ENCODE measurements at places on chromosomes 13 and 19. TPM values are rescaled to one million over a fixed set of nuclear protein-coding genes. Genes with fewer than 3 reads are reported as not detected.

DNA sequence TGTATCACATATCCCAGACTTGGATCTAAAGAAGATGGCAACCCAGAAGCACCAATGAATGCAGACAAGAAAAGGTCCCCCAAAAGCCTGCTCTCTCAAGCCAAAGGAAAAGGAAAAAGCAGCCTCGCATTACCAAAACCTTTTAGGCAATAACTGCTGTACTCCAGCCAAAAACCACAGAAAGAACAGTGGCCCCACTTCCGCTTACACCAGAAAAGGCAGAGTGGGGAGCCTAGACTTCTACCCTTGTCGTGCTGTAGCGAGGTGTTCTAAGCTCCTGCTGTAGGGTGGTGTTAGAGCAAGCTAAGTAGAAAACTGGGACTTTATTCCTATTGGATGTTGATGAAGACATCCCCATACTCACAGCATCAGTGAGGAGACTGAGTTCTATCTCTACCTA lies 244.0 kb upstream of the RXFP2 start:
- no peak for DNase-seq

- DNase-seq = no peak
These were observed 481.7 kb upstream of the PRR20A start for GRCh38 chr13:56659041-56659471.

DNA sequence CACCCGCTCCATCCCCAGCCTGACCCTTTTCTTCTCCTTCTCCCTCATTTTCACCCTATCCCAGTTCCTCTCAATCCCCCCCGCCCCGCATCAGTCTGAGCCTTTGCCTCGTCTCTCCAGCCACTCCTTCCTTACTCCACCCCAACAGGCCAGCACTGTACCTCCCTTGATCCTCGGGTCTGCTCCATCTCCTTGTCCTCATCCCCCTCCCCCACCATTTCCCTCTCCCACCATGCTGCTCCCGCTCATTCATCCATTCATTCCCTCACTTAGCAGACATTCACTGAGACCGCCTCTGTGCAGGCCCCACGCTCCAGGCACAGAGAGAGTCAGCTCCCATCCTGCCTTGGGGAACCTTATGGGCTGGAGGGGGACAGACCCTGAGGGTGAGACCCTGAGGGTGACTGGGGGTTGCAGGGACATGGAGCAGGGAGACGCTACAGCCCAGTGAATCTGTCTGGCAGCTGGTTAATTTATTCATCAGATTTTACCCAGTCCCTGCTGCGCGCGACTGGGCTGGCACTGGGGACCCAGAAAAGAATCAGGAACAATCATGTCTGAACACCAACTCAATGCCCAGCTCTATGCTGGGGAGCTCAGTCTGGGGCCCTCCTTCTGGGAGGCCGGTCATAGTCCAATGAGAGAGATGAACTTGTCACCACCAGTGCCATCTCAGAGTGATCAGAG lies 881 bp downstream of the ARHGAP33 start:
- DNase-seq = no peak

DNA sequence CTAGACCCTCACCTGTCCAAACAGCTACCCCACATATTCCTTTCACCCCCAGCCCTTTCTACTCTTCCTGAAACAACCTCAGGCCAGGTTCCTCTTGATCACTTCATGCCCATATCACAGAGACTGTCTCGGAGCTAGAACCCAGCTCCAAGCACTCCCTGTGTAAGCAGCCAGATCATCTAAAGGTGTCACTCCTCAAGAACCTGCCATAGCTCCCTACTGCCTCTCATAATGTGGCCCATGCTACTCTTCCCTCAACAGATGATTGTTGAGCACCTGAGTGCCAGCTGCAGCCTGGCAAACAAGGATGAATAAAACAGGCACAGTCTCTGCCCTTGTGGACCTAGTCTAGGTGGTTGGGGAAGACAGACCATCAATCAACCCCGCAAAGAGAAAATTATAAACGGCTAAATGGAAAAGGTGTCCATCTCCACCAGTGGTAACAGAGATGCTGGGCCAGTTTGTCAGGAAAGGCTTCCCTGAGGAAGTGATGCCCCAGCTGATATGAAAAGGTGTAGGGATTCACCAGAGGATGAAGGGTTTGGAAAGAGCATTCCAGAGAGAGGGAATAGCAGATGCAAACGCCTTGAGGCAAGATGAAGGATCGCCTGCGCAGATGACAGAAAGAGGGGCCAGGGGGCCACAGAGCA lies 8.3 kb downstream of the EPS15L1 start:
- DNase-seq = no peak

Gene ZNF235
- total RNA-seq = 3.6 TPM

Gene CCL25
- total RNA-seq = not detected

- no peak for DNase-seq
These were observed 1.3 kb upstream of the CEACAM20 start for GRCh38 chr19:44530777-44531176.

DNA sequence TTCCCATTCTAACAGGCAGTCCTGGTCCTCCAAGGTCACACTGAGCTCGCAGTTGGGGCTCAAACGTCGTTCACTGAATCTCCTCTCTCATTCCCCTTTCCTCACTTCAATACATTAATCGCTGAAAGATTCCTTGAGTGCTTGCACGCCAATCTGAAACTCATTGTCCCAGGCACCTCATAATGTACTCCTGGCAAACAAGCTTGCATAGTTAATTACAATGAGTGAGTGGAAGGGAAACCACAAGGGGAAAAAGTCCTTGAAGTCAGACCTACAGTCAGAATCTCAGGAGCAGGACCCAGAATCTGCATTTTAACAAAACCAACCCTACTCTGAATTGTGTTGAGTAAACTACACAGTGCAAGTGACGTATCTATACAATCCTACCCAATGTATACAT lies 86.9 kb downstream of the CRYL1 start:
- no peak for DNase-seq

GRCh38 chr13:88459331-88459730 lies 788.2 kb downstream of the SLITRK5 start:
- DNase-seq = no peak

DNA sequence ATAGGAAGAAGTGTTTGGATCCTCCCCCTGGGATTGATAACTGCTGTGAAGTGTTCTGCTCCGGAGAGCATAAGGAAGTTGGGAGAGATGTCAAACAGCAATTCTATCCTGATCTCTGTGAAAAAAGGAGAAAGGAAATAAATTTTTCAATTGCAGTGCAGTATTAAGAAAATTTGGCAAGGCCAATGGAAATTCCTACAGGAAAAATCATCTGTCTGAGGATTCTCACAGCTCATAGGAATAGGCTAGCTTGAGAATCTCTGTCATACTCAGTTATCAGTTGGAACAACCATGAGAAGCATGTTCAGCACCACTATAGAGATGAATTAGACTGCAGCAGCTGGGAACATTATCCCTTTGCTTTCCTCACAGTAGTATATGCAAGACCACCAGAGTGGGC lies 1238.9 kb upstream of the MIR17HG start:
- no peak for DNase-seq

- peak; percentile 49 for DNase-seq
These were observed 83.8 kb upstream of the WASF3 start for GRCh38 chr13:26473571-26474230.

DNA sequence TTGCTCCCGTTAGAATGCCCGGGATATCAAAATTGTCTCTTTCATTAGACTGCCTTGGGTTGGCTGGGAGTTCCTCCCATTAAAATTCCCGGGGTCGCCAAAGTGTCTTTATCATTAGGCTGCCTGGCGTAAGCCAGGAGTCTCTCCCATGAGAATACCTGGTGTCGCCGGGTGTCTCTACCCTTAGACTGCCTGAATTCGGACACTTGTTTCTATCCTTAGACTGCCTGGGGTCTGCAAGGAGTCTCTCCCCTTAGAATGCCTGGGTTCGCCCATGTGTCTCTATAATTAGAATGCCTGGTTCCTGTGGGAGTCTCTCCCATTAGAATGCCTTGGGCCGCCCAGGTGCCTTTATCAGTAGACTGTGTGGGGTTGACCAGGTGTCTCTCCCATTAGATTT lies 1538.2 kb downstream of the UQCRFS1 start:
- no peak for DNase-seq

Gene DHDH
- not detected for total RNA-seq

- DNase-seq = no peak
These were observed 57.3 kb downstream of the IRS2 start for GRCh38 chr13:109728791-109729731.

DNA sequence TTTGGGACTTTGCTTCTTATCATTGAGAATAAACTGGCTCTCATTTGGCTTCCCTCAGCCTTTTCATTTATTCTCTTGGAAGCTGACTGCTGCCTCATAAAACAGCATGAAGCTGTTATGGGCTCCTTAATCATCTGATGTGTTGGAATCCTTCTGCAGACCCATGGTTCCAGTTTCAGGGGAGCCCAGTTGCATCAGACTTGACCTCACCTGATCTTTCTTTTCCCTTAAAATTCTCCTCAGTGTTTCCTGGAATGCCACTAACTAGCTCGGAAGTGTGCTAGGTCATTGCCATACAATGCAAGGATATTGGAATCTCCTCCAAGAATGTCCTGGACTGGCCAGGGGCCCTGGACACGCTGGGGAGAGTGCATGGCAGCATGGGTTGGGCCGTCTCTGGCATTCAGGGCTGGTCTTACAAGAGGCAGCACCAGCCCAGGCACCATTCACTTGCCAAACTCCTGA lies 158.7 kb downstream of the FLT1 start:
- DNase-seq = no peak

Gene ZNF836
- 32.2 TPM for total RNA-seq

- DNase-seq = no peak
These were observed 253.0 kb downstream of the PCDH20 start for GRCh38 chr13:61162636-61163035.

DNA sequence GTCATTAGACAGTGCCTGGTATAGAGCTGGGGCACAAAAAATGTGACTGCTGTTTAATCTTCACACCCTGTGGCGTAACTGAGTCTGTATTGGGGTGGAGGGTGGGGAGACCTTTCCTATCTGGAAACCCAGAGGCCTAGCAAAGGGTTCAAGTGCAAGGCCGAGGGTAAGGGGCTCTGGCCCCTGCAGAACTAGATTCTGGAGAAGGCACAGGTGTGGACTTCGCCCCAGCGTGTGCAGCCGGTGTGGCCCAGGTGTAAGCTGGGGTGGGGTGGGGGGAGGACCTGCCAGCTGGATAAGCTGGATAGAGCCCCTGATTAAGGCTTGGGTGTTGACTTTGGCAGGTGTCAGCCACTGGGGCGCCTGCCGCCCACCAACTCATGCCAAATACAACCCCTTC lies 1.3 kb downstream of the RAB3D start:
- no peak for DNase-seq

GRCh38 chr13:21576426-21576825 lies 27.5 kb downstream of the MICU2 start:
- no peak for DNase-seq

DNA sequence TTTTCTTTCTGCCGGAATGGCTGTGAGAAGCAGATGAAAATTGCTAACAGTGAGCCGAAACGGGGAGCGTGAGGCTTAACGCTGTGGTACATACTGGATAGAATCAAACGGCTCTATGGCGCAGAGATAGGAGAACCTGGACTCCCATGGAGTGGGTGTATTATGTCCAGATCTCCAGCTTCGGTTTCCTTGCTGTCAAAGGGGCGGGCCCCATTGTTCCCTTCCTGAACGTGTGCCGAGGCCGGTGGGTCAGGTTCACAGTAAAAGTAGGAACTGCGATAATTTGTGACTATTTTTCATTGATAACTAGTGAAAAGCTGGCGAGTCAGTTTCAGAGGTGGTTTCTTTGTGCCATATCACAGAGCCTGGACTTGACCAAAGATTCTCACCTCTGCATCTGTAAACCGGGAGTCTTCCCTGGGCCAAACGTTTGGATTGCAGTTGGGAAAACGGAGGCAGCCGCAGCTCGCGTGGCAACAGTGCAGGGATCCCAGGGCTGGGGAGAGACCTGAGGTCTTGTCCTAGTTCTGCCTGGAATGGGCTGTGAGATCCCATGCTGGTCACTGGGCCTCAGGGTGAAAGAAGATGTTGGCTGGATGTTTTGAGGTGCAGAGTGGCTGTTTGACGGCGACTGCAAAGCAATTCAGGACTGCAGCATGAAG lies 752 bp downstream of the RPL18A start:
- DNase-seq = no peak

GRCh38 chr13:41199079-41199478 lies 4.7 kb upstream of the KBTBD7 start:
- no peak for DNase-seq

Gene BICRA
- 20.7 TPM for total RNA-seq

DNA sequence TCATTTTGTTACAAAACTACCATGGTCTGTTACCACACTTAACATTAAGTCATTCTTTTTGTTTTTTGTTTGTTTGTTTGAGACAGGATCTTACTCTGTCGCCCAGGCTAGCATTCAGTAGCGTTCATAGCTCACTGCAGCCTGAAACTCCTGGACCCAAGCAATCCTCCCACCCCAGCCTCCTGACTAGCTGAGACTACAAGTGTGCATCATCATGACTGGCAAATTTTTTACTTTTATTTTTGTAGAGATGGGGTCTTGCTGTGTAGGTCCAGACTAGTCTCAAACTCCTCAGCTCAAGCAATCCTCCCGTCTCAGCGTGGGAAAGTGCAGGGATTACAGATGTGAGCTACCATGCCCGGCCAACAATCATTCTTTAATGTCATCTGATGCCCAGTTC lies 3.3 kb downstream of the ALDH16A1 start:
- DNase-seq = no peak

GRCh38 chr13:98144027-98144741 lies 1.3 kb downstream of the FARP1 start:
- DNase-seq = peak; percentile 85

Gene RFXAP
- 1.0 TPM for total RNA-seq

GRCh38 chr19:13610039-13610691 lies 103.9 kb upstream of the CACNA1A start:
- no peak for DNase-seq

Gene GPI
- total RNA-seq = 117 TPM

Gene DGKH
- 8.8 TPM for total RNA-seq

- DNase-seq = no peak
These were observed 28.5 kb upstream of the ATP11A start for GRCh38 chr13:112661291-112661690.

DNA sequence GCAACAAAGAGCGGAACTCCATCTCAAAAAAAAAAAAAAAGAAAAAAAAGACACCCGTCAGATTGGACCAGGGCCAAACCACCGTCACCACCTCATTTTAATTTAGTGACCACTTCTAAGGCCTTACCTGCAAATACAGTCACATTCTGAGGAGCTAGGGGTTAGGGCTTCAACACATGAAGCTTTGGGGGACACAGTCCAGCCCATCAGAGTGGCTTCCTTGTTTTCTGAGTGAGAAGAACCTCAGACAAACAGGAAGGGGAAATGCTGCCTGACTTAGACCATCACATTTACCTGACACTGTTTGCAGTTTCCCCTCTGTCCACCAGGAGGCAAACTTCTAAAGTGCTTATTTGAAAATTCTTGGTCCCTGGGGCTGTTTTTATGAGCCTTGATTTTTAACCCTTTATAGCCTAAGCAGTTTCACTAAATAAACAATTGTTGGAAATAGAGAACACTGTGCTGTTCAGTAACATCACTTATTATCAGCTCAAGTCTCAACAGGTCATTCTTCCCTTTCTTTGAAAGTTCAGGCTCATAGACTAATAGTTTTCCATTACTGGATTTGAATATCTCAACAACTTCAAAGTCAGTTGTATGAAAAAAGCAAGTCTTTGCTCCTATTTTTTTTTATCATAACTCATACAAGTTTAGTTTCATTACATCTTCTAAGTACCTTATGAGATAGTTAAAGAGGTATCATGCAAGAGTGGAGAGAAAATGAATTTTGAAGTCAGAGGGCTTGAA lies 74.9 kb upstream of the WASF3 start:
- DNase-seq = peak; percentile 57

- DNase-seq = no peak
These were observed 145.6 kb downstream of the SHISA2 start for GRCh38 chr13:25906191-25906661.

Gene PTOV1
- 78.3 TPM for total RNA-seq

- no peak for DNase-seq
These were observed 547.9 kb downstream of the GPC6 start for GRCh38 chr13:93774506-93774905.

GRCh38 chr19:11586331-11586730 lies 8.9 kb upstream of the ACP5 start:
- DNase-seq = no peak

All from lower leg skin (tissue), 4 donors.